ENCODE measurements at places on chromosomes 4 and X.

GRCh38 chrX:65750674-65751469 is 83.4 kb downstream of the MSN start:
- no peak for DNase-seq

GRCh38 chr4:46506876-46507275 is 116.9 kb upstream of the GABRA2 start:
- no peak for DNase-seq

GRCh38 chr4:177128306-177128705 is 181.4 kb upstream of the NEIL3 start:
- no peak for DNase-seq

DNA sequence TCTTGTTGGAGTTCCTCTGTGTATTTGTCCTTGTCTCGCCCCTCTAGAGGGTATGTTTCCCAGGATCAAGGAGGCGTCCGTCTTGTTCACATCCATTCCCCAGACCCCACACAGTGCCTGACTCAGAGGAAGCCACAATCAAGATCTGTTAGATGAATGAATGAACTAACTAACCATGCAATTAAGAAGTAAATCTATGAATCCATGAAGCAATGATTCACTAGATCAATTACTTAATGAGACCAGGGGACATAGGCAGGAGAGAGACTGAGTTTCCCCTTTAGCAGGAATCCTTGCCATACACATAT is 11.9 kb downstream of the BLOC1S4 start:
- DNase-seq, result no peak

DNA sequence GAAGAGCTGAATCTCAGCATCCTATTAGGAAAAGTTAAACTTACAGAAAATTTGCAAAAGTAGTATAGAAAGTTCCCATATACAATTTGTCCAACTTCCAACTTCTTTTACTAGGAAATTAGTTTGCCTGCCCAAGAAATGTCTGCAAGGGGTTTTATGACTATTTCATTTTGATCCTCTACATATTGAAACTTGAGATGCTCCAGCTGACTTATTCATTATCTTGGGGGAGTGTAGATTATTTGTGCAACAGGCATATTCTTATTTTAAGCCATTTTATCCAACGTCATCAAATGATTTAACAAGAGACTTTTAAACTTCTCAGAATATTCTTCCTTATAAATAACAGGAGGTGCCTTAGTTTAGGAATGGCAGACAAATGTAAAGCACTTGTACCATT is 317.1 kb upstream of the FTHL17 start:
- no peak for DNase-seq

DNA sequence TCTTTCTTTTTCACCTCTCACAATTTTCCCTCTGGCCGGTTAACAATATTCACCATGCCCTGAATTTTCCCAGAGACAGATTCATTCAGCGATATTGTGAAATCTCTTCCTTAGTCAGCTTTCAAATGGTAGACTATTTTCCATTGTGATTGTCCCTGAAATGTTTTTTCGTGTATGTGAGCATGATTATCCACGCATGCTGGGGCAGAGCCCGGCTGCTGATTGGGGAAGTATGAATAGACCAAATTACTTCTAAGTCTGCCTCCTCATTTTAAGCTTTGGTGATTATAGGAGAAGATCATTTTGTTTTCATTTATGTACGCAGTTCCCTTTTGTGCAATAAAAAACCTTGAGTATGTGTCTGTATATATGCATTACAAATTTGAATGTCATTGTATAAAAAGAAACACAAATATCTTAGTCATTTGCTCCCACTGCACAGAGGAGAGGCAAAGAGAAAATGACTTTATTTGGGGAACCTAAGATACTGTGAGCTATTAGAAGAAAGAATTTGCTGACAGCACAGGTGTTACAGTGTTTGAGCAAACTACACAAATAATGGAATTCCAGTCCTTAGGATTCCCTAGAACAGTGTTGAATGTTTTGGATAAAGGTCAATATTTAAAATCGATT is 11.3 kb downstream of the DTHD1 start:
- no peak for DNase-seq

DNA sequence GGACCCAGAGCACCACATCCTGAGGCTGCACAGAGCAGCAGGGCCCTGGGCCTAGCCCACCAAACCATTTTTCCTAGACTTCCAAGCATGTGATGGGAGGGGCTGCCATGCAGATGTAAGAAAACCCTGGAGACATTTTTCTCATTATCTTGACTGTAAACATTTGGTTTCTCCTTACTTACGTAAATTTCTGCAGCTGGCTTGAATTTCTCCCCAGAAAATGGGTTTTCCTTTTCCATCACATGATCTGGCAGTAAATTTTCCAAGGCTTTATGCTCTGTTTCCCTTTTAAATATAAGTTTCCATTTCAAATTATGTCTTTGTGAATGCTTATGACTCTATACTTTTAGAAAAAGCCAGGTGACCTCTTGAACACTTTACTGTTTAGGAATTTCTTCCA is 945.9 kb upstream of the NDST4 start:
- DNase-seq, result no peak

DNA sequence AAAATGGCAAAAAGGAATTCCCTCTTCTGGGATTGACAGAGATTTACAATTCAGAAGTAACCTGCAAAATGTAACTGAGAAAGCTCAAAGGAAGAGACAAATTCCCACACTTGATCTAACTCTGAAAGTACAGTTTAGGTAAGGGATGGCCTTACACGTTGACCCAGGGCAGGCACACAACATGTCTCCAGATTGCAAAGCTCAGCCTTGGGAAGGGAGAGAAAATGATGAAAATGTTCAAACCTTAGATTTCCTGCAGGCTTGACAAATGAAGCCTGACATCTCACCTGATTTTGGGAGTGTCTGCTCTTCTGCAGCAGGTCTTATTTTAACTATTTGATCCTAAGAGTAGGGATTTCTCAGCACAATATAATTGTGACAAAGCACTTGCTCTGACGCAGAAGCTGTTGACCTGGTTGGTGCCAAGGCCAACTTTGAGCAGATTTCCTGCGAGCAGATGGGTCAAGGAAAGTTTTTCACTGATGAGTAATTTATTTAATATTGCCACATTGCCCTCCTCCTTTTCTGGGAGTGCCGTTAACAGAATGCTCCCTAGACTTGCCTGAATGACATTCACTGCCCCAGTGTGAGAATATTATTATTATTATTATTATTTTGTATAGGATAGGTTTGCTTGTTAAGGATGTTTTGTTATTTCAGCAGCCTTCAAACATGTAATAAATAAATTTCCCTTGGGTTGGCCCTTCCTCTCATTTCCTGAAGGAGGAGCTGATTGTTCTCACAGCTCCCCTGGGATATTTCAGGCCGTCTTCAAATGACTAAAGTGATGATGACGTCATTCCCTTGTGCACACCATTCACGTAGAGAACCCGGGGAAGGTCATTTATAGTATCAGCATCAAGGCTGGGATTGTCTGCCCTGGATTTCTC is 157.1 kb downstream of the VEGFC start:
- DNase-seq, result no peak

GRCh38 chrX:39017716-39018115 is 216.5 kb downstream of the MID1IP1 start:
- no peak for DNase-seq

DNA sequence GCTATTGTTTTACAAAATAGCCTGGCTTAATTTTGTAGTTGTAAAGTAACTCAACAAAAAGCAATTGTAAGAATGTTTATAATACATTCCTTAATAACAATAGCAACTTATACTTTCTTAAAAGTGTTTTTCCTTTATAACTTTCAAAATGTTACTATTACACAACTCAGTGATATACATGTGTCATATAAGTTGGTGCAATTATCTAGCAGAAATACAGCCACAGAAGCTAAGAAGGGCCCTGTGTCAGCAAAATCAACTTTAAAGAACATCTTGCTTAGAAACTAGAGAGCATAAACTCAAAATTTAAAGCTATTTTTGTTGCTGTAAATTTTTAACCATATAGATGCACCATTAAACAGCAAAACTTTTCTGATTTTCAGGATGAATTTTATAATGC is 41.4 kb upstream of the MAB21L2 start:
- no peak for DNase-seq

- no peak for DNase-seq
Observed at GRCh38 chr4:90883519-90883918, 756.3 kb downstream of the CCSER1 start.

GRCh38 chr4:54189140-54189539 is 40.0 kb upstream of the PDGFRA start:
- DNase-seq, result no peak

DNA sequence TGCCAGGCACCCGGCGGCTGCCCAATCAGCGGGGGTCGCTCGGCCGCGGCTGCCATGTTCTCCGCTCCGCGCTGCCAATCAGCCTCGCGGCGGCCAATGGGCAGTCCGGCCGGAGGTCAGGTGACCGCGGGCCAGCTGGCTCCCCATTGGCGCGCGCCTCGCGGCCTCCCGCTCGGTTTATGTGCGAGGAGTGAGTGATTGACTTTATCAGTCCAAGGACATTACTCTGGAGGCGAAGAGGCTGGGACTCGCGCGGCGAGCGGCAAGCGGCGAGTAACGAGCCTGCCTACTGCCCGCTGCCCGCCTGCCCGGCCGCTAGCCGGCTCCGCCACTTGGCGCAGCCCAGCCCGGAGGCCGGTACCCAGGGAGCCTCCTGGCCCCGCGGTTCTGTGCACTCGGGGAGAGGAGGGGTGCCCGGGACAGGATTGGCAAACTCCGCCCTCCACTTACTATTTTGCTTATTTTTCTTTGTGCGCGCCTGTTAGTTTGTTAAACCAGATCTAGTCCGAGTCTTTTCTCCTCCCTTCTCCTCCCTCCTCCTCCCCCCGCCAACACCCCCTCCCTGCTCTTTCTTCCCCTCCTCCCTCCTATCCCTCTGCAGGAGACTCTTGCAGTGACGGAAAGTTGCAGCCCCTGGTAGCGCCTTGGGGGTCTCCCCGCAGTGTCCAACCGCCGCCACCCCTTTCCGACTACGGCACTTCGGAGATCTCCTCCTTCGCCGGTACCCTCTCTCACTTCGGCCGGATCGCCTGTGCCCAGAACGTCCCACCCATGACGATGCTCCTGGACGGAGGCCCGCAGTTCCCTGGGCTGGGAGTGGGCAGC is at the start of gene ZIC3:
Gene ZIC3, plus strand, starts transcription at position 207 of the 825 bp plus-strand sequence. Its CDS starts 565 bp downstream, at position 772.
- DNase-seq, result peak; percentile 54

- no peak for DNase-seq
Observed at GRCh38 chr4:47391256-47391655, 72.2 kb downstream of the COMMD8 start.

DNA sequence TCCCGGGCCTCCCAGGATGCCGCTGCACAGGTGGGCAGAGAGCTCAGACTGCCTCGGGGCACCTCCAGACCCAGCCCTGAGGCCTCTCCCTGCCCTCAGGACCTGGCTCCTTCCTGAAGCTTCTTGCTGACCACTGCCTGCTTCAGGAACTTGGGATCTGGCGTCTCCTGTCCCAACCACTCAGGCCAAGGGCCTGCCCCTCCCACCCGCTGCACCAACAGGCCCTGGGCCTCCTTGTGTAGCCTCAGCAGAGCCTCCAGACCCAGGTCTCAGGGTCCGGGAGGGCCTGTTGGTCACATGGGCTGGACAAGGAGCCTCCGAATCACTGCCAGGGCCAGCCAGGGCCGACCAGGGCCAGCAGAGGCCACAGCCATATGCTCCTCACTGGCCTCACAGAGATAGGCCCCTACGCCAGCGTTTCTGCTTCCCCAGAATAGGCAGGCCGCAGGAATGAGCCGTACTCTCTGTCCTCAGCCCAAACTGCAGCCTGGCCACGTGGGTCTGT is 2.8 kb downstream of the MXD4 start:
- no peak for DNase-seq

GRCh38 chr4:11355226-11355625 is 73.5 kb downstream of the HS3ST1 start:
- DNase-seq, result no peak

DNA sequence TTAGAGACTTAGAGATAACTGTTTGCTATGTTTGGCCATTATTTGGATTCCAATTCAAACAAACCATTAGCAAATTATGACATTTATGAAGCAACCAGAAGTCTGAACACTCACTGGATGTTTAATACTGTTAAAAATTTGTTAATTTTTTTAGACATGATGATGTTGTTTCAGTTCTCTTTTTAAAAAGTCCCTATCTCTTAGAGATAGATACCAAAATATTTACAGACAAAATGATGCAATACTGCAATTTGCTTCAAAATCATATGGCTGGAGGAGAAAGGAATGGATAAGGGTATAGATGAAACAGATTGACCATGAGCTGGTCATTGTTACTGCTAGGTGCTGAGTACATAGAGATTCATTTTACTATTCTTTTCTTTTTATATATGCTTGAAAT is 534.6 kb downstream of the BCOR start:
- DNase-seq, result no peak

DNA sequence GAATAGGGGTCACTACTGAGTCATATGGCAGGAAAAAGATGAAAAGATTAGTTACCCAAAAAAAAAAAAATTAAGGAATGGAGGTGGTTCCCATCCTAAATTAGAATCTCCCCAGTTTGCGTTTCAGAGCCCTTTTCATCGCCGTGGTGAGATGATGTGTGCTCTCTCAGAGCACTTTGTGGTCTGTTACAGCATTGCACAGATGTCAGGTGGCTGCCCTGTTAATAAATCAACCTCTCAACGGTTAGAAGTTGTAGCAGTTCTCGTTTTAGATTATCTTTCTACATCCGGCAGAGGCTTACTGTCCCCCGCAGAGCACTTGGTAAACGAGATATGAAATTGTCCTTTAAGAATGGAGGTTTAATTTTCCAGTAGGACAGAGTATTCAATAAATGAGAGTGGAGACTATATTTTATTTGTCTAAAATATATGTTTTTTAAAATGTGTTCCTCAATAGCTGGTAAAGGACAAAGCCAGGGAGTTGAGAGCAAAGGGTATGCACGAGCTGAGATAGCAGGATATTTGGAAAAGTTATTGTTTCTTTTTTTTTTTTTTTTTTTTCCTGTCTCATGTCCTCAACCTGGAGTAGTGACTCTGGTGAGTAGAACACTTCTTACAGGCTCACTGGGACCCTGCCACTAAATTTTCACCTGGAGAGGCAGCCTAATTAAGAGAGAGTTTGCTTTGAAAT is 26.9 kb downstream of the AFF1 start:
- DNase-seq, result peak; percentile 12

GRCh38 chr4:111618908-111619307 is 526.3 kb upstream of the FAM241A start:
- DNase-seq, result no peak

DNA sequence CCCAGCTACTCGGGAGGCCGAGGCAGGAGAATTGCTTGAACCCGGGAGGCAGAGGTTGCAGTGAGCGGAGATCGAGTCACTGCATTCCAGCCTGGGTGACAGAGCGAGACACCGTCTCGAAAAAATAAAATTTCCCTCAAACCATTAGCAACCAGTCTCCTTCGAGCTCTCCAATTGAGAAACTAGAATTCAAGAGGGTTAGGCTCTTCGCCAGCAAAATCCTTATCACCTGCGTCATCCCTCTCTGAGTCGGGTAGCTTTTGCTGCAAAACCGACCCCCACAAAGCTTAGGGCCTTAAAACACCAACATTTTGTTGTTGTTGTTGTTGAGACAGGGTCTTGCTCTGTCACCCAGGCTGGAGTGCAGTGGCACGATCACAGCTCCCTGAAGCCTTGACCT is 75.1 kb upstream of the DDX3X start:
- no peak for DNase-seq

- DNase-seq, result peak; percentile 1
Observed at GRCh38 chr4:71074452-71075299, 81.2 kb downstream of the DCK start.

GRCh38 chr4:60589425-60589824 is 610.7 kb upstream of the ADGRL3 start:
- DNase-seq, result no peak

GRCh38 chrX:48784726-48785125 is 1.7 kb upstream of the GATA1 start:
- DNase-seq, result no peak

- no peak for DNase-seq
Observed at GRCh38 chr4:162366146-162366545, 202.3 kb upstream of the FSTL5 start.

- DNase-seq, result no peak
Observed at GRCh38 chrX:16588266-16588665, 61.7 kb upstream of the S100G start.

All from NCI-H524 (cell line).